ENCODE measurements at places on chromosomes 1 and 21. TPM values are rescaled to one million over a fixed set of nuclear protein-coding genes. Genes with fewer than 3 reads are reported as not detected.
A peak's percentile ranks its signal among the peaks of the same experiment; 100 is the strongest.

GRCh38 chr1:113784104-113784779 is 25.0 kb upstream of the PHTF1 start:
- H3K27ac ChIP-seq: peak overlapping the region; percentile 48
- H3K36me3 ChIP-seq: peaks cover 4% of the 10 kb centered on the region
- H3K27me3 ChIP-seq: no peaks in the 10 kb centered on the region
- no peak for DNase-seq
- H3K4me1 ChIP-seq: peaks cover 32% of the 10 kb centered on the region

GRCh38 chr1:6249739-6250689 is 6.0 kb downstream of the HES3 start:
- H3K36me3 ChIP-seq: no peaks in the 10 kb centered on the region
- H3K4me3 ChIP-seq: no peak overlapping the region
- H3K4me1 ChIP-seq: peaks cover 19% of the 10 kb centered on the region

DNA sequence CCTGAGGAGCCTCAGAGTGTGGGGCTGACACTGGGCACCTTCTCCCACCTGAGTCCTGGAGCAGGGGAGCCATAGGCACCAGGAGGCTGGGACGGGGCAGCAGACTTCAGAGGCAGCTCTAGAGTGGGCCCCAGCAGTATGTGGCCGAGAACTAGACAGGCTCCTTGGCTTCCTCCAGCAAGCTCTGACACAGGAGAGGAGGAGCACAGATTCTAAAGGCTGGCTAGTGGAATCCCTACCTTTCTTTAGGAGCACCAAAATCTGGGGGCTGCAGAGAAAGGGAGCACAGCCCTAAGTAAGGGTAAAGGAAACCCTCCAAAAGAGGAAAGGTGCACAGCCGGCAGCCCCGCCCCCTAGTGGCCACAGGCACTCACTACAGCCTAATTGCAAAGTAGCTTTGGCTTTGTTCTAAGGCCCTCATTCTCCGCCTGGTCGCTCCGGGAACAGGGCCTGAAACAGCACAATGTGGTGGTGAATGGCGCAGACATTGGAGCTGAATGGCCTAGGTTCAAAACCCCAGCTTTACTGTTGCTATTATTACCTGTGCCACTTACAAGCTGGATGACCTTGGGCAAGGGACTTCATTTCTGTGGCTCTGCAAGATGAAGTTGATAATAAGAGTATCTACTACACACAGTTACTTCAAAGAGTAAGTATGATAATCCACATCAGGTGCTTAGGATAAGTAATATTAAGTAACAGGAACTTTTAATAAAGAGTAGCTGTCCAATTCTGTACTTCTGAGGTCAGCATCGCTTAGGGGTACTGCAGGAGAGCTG is 8.8 kb upstream of the GUCA2A start:
- no peaks in the 10 kb centered on the region for H3K36me3 ChIP-seq
- no peaks in the 10 kb centered on the region for H3K27me3 ChIP-seq
- H3K4me3 ChIP-seq: no peak overlapping the region

DNA sequence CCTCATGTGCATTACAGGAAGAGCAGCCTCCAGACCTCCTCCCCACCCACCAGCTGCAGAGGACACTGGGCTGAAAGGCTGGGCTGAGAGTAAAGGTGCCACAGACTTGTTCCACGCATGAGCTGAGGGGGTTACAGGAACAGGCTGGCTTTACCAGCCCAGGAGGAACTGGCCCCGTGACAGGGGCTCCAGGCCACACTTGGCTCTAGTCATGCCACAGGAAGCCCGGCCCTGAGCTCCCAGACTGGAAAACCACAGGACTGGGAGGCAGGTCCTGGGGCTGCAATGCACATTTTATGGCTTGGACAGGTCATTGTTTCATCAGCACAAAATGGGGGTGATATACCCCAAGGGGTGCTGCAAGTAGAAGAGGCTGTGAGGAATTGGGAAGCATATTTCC is 35.6 kb downstream of the GPA33 start:
- H3K27ac ChIP-seq: no peak overlapping the region
- H3K36me3 ChIP-seq: no peaks in the 10 kb centered on the region
- H3K4me1 ChIP-seq: peaks cover 3% of the 10 kb centered on the region
- no peak for DNase-seq

DNA sequence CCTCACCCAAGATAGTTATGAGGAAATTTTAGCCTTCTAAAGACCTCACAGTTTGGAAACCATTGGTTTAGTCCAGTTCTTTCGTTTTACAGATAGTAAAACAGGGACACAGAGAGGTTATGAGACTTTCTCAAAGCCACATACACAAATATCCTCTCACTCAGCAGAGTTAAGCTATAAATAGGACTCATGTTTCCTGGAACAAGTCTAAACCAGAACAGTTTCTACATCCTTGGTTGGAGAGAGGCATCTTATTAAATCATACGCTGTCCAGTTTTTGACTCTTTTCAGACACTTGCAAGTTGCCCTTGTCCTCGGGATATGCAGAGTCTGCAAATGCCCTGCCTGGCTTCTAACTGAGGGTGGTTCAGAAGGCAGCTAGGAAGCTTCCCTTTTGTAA is 462.1 kb upstream of the DEPDC1 start:
- H3K27ac ChIP-seq: no peak overlapping the region
- H3K4me1 ChIP-seq: no peaks in the 10 kb centered on the region
- no peaks in the 10 kb centered on the region for H3K36me3 ChIP-seq

DNA sequence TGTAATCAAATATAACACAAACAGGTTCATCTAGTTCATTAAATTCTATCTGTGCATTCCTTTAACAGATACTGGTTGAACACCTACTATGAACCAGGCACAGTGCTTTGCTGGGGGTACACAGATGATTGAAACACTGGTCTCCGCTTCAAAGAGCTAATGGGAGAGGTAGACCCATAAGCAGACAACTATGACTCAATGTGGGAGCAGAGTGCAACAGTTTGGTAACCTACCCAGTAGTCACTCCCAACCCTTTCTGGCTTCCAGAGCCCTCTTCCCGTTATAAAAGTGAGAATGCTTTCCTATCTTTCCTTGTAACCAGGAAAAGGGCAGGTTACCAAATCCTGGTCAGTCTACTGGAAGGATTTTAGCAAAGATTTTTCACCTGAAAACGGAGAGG is 8.0 kb upstream of the ETV3 start:
- H3K36me3 ChIP-seq: no peaks in the 10 kb centered on the region
- H3K27ac ChIP-seq: no peak overlapping the region
- DNase-seq: no peak
- H3K27me3 ChIP-seq: no peaks in the 10 kb centered on the region

DNA sequence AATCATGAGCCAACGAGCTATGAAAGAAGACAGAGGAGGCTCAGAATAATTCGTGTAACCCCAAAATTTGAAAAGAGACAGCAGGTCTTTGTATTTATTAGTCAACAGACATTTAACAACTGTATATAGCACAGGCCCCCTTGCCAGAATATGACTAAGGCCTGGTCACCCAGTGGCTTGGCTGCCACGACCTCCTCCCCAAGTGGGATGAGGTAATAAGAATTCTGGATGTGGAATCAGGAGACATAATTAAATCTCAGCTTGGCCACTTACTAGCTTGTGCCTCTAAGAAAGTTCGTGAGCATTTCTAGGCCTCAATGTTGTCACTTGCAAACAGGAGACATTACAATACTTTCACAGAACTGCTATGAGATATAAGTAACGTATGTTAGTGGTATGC is 134.2 kb upstream of the TNFSF4 start:
- H3K27me3 ChIP-seq: no peaks in the 10 kb centered on the region
- no peak for DNase-seq
- no peaks in the 10 kb centered on the region for H3K36me3 ChIP-seq
- H3K27ac ChIP-seq: no peak overlapping the region

GRCh38 chr1:55214934-55215193 is 300 bp downstream of the USP24 start:
- no peak for DNase-seq
- peaks cover 59% of the 10 kb centered on the region for H3K4me1 ChIP-seq
- peak overlapping the region; percentile 72 for H3K4me3 ChIP-seq
- no peaks in the 10 kb centered on the region for H3K27me3 ChIP-seq
- H3K36me3 ChIP-seq: no peaks in the 10 kb centered on the region

DNA sequence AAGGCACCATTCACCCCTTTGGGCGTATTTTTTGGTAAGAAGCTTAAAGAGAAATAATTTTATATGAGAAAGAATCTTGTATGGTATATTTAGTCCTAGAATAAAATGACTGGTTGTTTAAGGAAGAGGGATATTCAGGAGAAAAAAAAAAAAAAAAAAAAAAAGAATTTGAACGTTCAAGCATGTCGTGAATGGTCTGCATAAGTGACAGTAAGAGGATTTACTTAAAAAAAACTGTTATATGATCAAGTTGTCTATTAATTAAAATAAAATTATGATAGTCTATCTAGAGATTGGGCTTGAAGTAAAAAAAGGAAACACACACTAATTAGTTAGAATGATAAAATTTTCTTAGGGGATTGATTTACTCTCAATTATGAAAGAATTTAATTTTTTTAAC is 11.7 kb upstream of the OR14I1 start:
- no peaks in the 10 kb centered on the region for H3K4me1 ChIP-seq
- H3K27me3 ChIP-seq: no peaks in the 10 kb centered on the region
- no peak for DNase-seq
- no peak overlapping the region for H3K27ac ChIP-seq

DNA sequence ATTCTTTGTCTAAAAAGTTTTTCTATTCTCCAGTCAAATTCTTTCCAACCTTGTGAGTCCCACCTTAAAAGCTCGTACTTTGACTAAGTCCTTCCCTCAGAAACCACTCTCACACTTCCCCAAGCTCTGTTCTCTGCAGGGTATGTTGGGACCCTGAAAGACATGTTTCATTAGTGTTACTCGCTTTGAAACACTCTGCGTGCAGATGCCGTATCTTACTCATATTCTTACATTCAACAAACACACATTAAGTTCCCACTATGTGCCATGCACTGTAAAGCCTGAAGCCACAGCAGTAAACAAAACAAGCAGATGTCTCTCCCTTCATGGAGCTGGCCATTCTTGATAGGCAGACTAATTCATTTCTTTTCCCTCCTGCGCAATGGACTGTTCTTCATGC is 229.7 kb downstream of the RERE start:
- no peaks in the 10 kb centered on the region for H3K27me3 ChIP-seq
- H3K4me3 ChIP-seq: no peak overlapping the region
- no peak for DNase-seq
- H3K27ac ChIP-seq: no peak overlapping the region
- H3K36me3 ChIP-seq: peaks cover 9% of the 10 kb centered on the region

SLC25A24 gene
- 25.3 TPM for total RNA-seq

TAL1 gene
- not detected for total RNA-seq

KRTAP12-2 gene
- total RNA-seq: not detected

CA6 gene
- total RNA-seq: not detected

Data from B cell (primary cell).